ENCODE measurements at places on chromosomes 6 and 20. TPM values are rescaled to one million over a fixed set of nuclear protein-coding genes. Genes with fewer than 3 reads are reported as not detected.

LRRC73 gene
- total RNA-seq, result 0.97 TPM

HRH3 gene
- not detected for total RNA-seq

GSTA1 gene
- total RNA-seq, result not detected

HLA-DQB1 gene
- total RNA-seq, result not detected

MLIP gene
- total RNA-seq, result not detected

TMEM244 gene
- total RNA-seq, result not detected

TFAP2D gene
- not detected for total RNA-seq

OR2H1 gene
- total RNA-seq, result not detected

C6orf132 gene
- 1.9 TPM for total RNA-seq

HINT3 gene
- 7.5 TPM for total RNA-seq

MRS2 gene
- total RNA-seq, result 18.7 TPM

HAO1 gene
- not detected for total RNA-seq

LGSN gene
- total RNA-seq, result 2.3 TPM

ANKRD66 gene
- not detected for total RNA-seq

MAD2L1BP gene
- total RNA-seq, result 34.6 TPM

WFDC5 gene
- not detected for total RNA-seq

AURKA gene
- total RNA-seq, result 98.8 TPM

SLC17A3 gene
- total RNA-seq, result 0.87 TPM

B3GALT4 gene
- 0.66 TPM for total RNA-seq

C4A gene
- 1.5 TPM for total RNA-seq

GCNT2 gene
- total RNA-seq, result 6.4 TPM

NOL4L gene
- 11.7 TPM for total RNA-seq

MOG gene
- total RNA-seq, result not detected

ADGRF5 gene
- total RNA-seq, result not detected

OR2B6 gene
- not detected for total RNA-seq

IL17A gene
- not detected for total RNA-seq

TXLNB gene
- not detected for total RNA-seq

SERAC1 gene
- 3.1 TPM for total RNA-seq

SLC17A9 gene
- total RNA-seq, result not detected

RHAG gene
- not detected for total RNA-seq

CAGE1 gene
- not detected for total RNA-seq

CHD6 gene
- total RNA-seq, result 14.1 TPM

LRRN4 gene
- total RNA-seq, result not detected

All from A549 treated with ZK216348 at 1 μM for 4 hours (cell line).